Hindlimb muscle (tissue), 1 donor: ENCODE measurements at places on chromosomes 5 and 9. TPM values are rescaled to one million over a fixed set of nuclear protein-coding genes. Genes with fewer than 3 reads are reported as not detected.

Gene SMC2
- polyA plus RNA-seq: 21.3 TPM

Gene SELENOP
- polyA plus RNA-seq: 166 TPM

Gene IRX1
- polyA plus RNA-seq: 0.77 TPM

Gene FOXE1
- polyA plus RNA-seq: not detected

Gene WWC1
- polyA plus RNA-seq: 1.0 TPM

Gene FBXO10
- polyA plus RNA-seq: 45.1 TPM

Gene SLC1A3
- polyA plus RNA-seq: 23.2 TPM
